Activated naive CD4-positive, alpha-beta T cell treated with anti-CD3 and anti-CD28 coated beads for 36 hours (primary cell): ENCODE measurements at places on chromosomes 2 and 18.

DNA sequence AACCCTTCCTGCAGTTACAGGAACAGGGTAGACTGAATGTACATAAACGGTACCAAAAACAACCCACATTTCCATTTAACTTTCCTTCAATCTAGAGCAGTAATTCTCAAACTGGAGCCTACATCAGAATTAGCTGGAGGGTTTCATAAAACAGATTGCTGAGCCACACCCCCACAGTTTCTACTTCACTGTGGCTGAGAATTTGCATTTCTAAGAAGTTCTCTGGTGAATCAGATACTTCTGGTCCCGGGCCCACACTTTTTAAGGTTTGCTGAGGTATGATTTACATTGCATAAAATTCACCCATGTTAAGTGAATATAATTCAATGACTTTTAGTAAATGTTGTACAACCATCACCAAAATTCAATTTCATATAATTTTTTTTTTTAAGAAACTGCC is 113.7 kb downstream of the SRBD1 start:
- DNase-seq: peak; percentile 66

DNA sequence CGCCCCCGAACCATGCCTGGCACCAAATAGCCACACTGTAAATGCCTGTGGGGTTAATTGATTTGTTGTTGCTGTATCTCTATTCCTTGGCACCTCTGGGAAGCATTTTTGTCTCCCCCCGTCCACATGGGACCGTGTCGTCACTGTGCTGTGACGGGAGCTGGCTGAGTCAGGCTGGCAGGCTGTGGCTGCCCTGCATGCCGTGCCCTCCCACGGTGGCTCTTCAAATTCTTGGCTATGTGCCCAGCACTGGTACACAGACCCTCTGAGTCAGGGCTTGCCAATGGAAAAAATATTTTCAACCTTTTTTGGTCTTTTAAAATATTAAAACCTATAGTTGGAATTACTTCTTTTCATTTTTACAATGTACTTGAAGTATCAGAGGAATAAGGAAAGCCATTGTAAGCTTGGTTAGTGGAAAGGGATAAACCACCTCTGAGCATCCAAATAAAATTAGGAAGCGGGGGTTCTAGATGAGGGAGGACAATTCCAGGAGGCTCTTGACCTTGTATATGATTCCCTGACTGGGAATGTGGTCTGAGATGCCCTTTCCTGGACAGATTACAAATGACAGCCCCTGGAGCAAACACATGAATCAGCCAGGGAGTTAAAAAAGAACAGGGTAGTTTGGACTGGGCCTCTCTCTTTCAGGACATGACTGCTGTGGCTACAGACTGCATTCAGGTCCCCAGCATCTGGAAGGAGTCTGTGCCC is 59.4 kb downstream of the DGKD start:
- peak; percentile 69 for DNase-seq

DNA sequence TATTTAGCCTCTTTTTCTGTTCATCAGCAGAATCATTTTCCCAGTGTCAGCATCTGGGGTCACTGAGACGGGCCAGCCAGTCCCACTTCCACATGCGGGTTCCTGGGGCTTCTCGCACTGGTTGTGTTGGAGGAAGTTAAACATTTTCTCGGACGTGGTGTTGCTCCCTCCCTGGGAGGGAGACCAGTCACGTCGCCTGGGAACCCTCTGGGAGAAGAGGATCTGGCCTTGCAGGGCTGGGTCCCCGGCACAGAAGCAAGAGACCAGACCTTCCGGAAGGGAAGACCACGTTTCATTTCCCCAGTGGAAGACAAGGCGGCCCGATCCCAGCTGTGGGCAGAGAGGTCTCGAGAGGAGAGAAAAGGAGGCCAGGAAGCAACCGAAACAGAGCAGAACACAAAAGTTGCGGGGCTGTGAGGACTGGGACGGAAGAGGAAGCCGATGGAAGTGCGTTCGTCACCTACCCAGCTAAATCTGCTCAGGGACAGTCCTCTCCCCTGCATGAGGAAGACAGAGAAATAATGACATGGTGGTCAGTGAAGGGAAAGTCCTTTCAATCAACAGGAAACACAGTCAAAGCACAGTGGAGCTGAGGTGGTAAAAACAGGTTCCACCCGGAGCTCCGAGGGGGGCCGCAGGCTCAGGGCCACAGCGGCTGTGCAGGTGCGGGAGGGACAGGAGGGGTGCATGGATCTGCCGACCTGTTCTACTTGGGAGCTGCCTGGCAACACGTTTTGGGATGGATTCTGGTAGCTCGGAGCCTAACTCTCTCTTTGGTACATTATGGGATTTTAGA is 144.4 kb downstream of the MBP start:
- DNase-seq: no peak

GRCh38 chr2:226131299-226131784 is 668.3 kb downstream of the IRS1 start:
- no peak for DNase-seq

DNA sequence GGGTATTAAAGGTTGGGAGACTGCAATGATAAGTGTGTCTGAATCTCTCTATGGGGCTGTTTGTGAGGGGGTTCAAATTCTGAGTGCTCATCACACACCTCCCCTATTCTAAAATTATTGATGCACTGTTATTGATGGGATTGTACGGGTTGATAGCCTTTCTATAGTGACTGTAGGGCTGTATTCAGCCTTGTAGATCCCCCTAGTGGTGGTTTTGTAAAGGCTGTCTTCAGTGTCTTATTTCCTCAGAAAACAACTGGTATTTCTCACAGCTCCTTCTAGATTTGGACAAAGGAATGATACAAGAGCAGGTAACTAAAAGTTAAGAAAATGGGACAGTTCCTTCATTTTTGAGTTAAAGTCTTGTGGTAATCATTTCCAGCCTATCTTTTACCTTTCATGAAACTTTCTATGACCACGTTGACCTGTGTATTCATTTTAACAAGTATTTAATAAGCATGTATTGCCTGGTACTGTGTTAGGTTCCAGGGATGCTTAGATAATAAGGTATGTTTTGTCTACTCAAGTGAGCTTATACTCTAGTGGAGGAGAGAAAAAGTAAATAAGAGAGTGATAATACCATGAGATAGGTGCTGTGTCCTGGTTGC is 21.2 kb downstream of the SMAD4 start:
- no peak for DNase-seq

- DNase-seq: no peak
These were observed 32.9 kb downstream of the HDLBP start for GRCh38 chr2:241282555-241282954.

DNA sequence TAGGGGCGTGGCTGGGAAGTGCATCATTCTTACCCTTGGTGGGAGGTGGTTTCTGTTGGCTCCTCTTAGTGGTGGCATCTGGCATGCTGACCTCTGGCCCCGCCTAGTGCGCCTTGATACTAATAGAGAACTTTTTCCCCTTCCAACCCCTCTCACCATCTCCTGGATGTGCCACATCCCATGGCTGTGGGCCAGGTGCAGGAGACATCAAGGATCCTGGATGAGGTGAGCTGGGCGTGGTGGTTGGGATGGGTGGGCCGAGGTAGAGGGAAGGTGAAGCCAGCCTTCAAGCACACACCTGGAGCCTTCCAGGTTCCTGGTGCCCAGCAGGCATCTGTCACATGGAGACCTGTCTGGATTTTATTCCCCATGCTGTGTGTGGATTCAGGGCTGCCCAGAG is 149.2 kb downstream of the DYSF start:
- no peak for DNase-seq

GRCh38 chr2:49288902-49289700 is 134.8 kb upstream of the FSHR start:
- DNase-seq: no peak

DNA sequence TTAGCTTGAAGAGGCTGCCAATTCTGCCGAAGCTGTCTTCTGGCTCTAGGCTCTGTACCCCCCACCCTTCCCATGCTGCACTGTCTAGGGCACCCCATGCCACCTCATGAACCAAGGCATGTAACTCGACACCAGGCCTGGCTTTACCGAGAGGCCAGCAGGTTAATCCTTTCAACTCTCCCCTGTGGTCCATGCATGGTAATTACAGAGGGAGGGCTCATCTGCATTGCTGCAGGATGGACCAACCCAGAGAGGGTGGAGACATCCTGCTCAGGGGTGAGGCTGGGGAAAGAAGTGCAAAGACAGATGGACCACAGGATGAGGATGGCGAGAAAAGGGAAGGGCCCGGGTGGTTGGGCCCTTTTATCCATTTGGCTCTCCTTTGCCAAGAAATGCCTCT is 65.8 kb downstream of the KCTD1 start:
- DNase-seq: no peak

DNA sequence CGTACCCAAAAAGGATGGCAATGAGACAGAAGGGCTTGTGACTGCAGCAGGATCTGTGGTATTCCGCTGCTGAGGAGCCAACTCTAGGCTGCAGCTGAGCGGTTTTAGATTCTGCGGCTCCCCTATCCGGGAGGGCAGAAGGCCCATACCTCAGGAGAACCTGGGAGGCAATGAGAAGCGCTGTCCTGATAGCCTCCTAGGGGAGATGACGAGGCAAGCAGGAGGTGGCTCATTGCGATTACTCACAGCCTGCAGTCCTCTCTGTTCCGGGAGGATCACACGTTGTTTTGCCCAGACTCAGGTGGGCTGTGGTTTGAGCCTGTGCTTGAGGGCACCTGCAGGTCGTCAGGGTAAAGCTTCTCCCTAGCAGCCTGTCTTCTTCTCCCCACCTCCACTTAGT is 65.1 kb downstream of the COA5 start:
- no peak for DNase-seq

DNA sequence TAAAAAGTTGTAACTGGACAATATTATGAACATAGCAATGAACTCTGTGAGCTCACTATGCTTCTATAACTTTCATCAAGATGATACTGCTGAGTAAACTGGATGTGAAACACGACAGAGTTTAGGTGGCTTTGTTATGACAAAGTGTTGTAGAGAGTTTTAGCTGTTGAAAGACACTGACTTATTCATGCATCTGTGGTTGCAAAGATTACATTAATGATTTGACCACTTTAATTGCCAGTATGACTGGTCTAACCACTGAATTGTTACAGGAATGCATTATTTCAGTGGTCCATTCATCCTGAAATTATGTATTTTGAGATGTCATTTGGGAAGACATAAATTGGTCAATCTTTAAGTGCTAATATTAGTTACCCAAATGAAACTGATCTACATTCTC is 117.9 kb downstream of the SPHKAP start:
- no peak for DNase-seq

GRCh38 chr2:51620796-51621195 is 588.9 kb upstream of the NRXN1 start:
- no peak for DNase-seq

- no peak for DNase-seq
These were observed 62.9 kb upstream of the APCDD1 start for GRCh38 chr18:10391506-10391905.

GRCh38 chr18:51168960-51169662 is 28.4 kb downstream of the MEX3C start:
- no peak for DNase-seq

DNA sequence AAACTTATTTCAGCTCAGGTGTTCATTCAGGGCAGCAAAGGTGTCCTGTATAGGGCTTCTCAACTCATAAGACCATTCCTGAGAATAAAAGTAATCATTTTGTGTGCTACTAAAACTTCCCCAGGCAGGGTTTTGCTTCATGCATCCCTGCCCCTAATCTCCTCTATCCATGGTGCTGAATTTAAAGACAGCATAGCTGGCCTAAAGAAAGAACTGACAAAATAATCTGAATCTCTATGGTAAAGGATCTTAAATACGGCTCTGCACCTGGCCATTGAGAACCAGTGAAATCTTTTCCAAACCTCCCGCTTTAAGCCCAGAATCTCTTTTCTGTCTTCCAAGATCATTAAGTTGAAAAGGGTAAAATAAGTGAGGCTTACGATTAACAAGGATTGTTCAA is 292.1 kb upstream of the KLHL29 start:
- DNase-seq: no peak

GRCh38 chr2:150486539-150487484 is 655 bp downstream of the RND3 start:
- no peak for DNase-seq

DNA sequence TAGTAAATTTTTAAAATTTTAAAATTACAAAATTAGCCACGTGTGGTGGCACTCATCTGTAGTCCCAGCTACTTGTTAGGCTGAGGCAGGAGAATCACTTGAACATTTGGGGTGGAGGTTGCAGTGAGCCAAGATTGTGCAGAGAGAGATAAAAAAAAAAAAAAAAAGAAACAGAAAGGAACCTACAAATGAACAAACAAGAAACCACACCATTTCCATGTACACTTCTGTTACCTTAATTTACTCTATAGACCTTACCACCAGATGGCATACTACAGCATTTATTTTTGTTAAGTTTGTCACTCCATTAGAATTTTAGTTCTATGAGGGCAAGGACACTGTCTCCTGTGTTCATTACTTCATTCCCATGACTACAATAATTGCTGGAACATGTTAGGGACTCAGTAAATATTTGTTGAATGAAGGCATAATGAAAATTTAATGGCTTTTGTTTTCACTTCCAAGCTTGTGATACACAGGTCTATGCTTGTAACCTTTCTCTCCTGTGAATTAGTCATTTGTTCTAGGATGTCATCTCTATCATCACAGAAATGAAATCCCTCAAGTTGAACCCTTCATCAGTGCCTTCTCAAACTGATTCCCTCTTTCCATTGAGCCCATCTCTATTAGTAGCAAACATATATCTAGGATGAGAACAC is 76.0 kb downstream of the ARHGAP15 start:
- DNase-seq: no peak

- DNase-seq: no peak
These were observed 131.2 kb downstream of the ASB1 start for GRCh38 chr2:238557936-238558335.

DNA sequence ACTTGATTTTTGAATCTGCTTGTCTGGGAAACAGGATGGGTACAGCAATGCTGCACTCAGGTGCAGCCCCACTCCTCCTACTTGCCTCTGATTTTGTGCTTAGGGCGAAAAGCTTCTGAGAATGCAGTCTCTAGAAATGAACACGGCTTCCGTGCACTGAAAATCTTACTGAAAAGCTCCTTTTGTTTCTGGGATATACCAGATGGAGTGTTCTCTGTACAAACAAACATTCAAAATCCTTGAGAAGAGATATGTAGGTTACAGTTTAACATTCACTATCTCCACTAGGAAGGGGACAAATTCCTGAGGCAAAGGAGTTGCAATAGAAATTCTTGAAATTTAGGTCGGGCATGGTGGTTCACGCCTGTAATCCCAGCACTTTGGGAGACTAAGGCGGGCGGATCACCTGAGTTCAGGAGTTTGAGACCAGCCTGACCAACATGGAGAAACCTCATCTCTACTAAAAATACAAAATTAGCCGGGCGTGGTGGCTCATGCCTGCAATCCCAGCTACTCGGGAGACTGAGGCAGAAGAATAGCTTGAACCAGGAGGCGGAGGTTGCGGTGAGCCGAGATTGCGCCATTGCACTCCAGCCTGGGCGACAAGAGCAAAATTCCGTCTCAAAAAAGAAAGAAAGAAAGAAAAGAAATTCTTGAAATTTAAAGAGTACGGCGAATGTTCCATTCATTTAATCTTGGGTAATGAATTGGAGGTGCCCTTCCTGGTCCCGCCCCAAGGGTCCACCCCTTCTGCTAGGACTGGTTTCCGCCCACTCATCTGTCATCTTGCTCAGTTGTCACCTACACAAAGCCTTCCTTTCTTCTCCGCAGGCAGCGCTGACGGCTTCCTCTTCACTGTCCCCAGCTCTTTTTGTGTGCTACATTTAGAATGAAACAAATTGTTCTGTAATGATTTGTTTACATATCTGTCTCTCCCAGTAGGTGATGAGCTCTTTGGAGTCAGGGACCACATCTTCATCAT is 92.4 kb downstream of the SOCS6 start:
- DNase-seq: peak; percentile 19
